ENCODE measurements at places on chromosomes 7 and 10. TPM values are rescaled to one million over a fixed set of nuclear protein-coding genes. Genes with fewer than 3 reads are reported as not detected.

Gene ADARB2
- total RNA-seq: 2.5 TPM

- H3K36me3 ChIP-seq: no peaks in the 10 kb centered on the region
- no peaks in the 10 kb centered on the region for H3K4me1 ChIP-seq
- no peak overlapping the region for H3K27ac ChIP-seq
- no peak overlapping the region for H3K4me3 ChIP-seq
- no peaks in the 10 kb centered on the region for H3K27me3 ChIP-seq
These were observed 130.4 kb upstream of the BMPER start for GRCh38 chr7:33774762-33775523.

DNA sequence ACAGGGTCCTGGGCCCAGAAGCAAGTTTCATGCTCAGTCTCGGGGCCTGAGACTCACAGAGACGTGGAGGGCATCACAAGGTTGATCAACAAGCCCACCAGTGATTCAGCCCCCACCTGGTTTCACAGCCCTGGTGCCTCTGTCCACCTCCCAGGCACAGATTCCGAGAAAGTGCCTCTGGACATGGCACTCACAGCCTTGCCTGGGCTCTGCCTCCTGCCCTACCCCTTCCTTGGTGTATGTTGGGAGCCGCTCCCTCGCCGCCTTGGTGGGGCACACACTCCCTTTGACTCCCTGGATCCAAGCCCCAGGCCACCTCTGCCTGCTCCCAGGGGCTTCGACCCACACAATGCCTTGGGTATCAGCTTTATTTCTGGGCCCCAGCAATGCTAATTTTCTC, 200.8 kb upstream of the PPP2R2D start:
- no peaks in the 10 kb centered on the region for H3K36me3 ChIP-seq
- H3K27me3 ChIP-seq: peaks cover 5% of the 10 kb centered on the region
- H3K4me1 ChIP-seq: no peaks in the 10 kb centered on the region
- no peak overlapping the region for H3K27ac ChIP-seq
- no peak overlapping the region for H3K4me3 ChIP-seq

Gene CTAGE4
- total RNA-seq: not detected

DNA sequence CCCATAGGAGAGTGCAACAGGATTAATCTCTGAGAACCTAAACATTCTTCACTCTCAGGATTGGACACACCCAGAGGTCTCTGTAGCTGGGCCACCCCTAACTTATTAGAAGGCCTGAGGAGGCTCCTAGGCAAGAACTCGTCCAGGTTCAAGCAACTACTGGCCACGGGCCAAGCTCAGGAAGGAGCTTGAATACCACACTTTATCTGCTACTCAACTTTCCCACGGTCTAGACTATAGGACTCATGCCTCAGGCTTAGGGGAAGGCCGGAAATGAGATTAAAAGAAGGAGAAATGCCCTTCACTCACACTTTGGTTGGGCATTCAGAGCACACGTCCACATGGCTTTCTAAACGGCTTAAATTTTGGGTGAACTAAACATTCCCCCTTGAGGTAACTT, 142.8 kb upstream of the PHYHIPL start:
- peaks cover 4% of the 10 kb centered on the region for H3K4me1 ChIP-seq
- DNase-seq: no peak
- no peak overlapping the region for H3K27ac ChIP-seq

Gene ABLIM1
- total RNA-seq: 145 TPM

- no peaks in the 10 kb centered on the region for H3K4me1 ChIP-seq
- H3K36me3 ChIP-seq: no peaks in the 10 kb centered on the region
- H3K27me3 ChIP-seq: no peaks in the 10 kb centered on the region
- H3K4me3 ChIP-seq: no peak overlapping the region
- no peak for DNase-seq
These were observed 267.7 kb downstream of the MALRD1 start for GRCh38 chr10:19316204-19316870.

Gene XRCC2
- 0.45 TPM for total RNA-seq

Gene GRID2IP
- not detected for total RNA-seq

DNA sequence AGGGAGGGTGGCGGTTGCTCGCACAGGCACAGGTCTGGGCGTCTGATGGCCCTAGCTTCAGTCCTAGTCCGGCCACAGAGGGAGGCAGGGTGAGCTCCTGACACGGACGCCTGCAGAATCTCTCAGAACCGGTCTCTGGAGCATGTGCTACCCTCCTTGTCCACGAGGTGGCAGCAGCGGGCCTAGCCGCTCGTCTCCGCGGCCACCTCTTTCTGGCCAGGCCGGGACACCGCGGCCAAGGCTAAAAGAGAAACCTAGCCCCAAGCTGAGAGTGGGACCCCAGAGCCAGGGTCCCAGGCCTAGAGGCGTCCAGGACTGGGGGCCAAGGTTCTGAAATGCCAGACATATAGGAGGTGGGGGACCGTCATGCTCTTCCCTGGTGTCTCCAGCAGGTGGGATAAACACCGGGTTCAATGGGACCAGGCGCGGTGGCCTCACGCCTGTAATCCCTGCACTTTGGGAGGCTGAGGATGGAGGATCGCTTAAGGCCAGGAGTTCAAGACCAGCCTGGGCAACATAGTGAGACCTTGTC, 3.2 kb upstream of the LAT2 start:
- H3K4me3 ChIP-seq: peak overlapping the region; percentile 44
- H3K27me3 ChIP-seq: no peaks in the 10 kb centered on the region
- peak; percentile 97 for DNase-seq
- H3K4me1 ChIP-seq: peaks cover 29% of the 10 kb centered on the region
- H3K27ac ChIP-seq: no peak overlapping the region

DNA sequence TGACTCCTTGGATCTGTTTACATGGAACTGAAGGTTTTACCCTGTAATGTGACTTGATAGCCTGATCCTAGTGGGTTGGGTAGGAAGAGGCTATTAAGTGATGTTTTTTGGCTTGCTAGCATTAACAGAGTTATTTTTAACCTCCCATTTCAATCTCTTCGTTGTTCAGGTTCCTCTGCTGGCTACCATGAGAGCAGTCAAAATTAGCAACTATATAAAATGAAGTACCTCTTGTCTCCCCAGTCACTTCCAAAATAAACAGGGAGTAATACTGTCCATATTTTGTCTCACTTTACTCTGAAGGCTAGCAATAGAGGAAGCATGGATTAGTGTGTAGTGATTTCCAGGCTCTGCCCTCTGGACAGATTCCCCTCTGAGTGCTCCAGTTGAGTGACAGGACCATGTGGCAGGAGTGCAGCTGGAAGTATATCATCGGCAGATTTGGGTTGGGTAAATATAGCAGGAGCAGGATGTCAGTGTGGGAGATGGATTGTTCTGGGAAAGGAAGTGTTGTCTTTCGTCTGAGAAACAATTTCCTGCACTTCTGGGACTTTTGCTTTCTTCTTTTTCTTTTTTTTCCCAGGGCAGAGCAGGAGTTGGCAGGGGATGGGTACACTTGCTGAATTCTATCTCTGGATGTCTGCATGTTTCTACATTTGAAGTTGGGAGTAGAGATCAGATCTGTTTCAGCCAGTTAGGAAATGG, 35.2 kb downstream of the GBF1 start:
- peaks cover 20% of the 10 kb centered on the region for H3K4me1 ChIP-seq
- peaks cover 5% of the 10 kb centered on the region for H3K36me3 ChIP-seq
- DNase-seq: no peak
- H3K27ac ChIP-seq: peak overlapping the region; percentile 44

DNA sequence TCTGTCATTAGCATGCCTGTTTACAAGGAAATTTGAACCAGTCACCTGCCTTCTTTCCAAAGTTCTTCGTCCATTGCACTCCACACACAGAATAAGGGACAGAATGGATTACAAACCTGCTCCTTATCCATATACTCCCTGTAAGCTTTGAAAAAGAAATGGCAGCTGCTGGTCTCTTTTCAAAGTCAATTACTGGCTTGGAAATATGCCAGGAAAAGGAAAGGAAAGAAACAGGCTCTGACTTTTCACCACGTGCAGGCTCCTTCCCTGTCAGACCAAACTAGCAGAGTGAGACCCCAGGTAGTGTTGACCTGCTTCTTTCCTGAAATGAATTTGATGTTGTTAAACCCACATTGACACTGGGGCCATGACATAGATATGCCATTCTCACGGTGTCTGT, 84.5 kb downstream of the LHFPL3 start:
- no peak for DNase-seq
- H3K4me3 ChIP-seq: no peak overlapping the region
- no peak overlapping the region for H3K27ac ChIP-seq
- H3K4me1 ChIP-seq: no peaks in the 10 kb centered on the region
- H3K36me3 ChIP-seq: no peaks in the 10 kb centered on the region
- H3K27me3 ChIP-seq: no peaks in the 10 kb centered on the region

Gene GRID1
- 1.3 TPM for total RNA-seq

GRCh38 chr10:6530211-6530840, 49.8 kb downstream of the PRKCQ start:
- H3K36me3 ChIP-seq: no peaks in the 10 kb centered on the region
- no peak overlapping the region for H3K4me3 ChIP-seq
- H3K27ac ChIP-seq: no peak overlapping the region
- DNase-seq: peak; percentile 91
- no peaks in the 10 kb centered on the region for H3K27me3 ChIP-seq

DNA sequence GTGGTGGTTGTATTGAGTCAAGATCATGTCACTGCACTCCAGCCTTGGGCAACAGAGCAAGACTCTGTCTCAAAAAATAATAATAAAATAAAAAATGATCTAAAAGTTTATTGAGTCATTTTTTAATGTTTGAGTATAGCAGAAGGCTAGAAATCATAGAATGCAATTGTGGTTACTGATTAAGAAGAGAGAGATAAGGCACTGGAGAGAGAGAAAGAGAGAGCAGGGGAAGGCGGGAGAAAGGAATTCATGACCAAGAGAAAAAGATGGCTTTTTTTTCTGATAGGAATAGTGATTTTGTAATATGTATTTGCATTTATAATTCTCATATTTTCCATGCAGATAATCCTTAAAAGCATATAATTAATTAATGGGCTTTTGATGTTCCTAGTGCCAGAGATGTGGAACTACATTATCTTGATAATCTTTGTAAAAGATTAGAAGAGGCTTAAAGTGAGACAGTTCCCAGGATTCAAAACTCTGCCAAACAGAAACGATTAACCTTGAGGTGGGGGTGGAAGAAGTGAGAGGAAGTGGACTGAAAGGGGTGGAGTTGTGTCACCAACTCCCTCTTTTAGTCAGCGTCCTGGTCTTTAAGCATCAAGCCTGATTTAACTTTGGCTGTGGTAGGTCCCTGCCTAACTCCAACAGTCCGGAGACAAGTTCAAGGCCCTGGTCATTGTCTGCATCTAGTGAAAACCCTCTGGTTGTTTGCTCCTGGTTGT, 76.2 kb downstream of the CHN2 start:
- no peak overlapping the region for H3K4me3 ChIP-seq
- DNase-seq: no peak

Gene PNLIPRP2
- total RNA-seq: not detected

- H3K27ac ChIP-seq: no peak overlapping the region
- no peak overlapping the region for H3K4me3 ChIP-seq
- DNase-seq: no peak
- H3K4me1 ChIP-seq: peaks cover 12% of the 10 kb centered on the region
- no peaks in the 10 kb centered on the region for H3K36me3 ChIP-seq
These were observed 70.0 kb downstream of the CHRM2 start for GRCh38 chr7:136938476-136938875.

Gene DDX50
- total RNA-seq: 33.0 TPM

DNA sequence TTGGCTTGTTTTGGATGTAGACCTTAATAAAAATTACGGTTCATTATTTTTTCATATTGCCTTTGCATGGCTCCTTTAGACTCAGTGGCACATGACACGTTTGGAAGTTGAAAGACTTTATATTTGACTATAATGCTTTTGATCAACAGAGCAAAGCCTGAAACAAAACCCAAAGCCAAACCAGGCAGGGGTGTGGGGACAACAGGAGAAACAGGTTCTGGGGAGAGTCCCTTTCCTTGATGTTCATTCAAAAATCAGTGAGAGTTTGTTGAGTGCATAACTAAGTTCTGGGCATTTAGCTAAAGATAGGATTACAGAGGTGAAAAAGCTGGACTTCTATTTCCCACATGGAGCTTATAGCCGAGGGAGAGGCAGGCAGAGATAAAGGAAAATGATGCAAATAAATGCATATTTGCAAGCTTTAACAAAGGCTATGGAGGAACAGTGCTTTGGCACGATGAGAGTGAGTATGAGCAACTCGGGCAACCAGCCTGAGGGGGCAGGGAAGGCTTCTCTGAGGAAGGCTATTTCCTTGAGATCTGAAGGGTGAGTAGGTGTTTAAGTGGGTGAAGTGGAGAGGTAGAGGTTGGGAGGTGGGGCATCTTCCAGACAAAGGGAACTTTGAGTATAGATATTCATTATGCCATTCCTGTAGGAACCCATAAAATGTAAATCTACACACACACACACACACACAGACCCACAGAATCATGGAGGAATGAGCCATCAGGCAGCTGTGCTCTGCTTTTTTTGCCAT, 34.5 kb upstream of the PDZD8 start:
- H3K27ac ChIP-seq: no peak overlapping the region
- H3K4me1 ChIP-seq: no peaks in the 10 kb centered on the region
- H3K4me3 ChIP-seq: no peak overlapping the region
- no peak for DNase-seq
- no peaks in the 10 kb centered on the region for H3K27me3 ChIP-seq

DNA sequence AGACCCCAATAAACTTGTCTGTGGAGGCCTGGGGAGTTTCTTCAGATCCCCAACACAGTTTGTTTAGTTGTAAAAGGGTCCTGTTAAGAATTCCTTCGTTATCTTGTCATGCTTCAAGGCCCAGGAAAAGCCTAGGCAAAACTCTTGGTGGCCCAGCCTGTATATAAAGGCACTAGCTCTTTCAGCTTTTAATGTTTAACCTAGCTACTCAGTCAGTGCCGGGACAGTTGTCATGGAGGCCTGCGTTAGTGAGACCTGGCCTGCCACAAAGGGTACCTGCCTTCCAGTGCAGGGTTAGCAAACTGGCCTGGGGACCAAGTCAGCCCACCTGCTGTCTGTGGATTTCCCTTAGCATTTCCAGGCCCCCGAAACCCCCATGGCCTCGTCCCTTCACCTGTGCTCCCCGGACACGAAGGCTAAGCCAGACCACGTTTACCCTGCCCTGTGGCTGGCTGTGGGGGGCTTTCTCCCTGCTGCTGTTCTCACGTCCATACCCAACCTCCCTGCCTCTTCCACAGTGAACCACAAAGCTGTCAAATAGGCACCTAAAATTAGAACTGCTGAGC, 96.9 kb upstream of the PPP2R2D start:
- no peak overlapping the region for H3K27ac ChIP-seq
- H3K27me3 ChIP-seq: peaks cover 7% of the 10 kb centered on the region

DNA sequence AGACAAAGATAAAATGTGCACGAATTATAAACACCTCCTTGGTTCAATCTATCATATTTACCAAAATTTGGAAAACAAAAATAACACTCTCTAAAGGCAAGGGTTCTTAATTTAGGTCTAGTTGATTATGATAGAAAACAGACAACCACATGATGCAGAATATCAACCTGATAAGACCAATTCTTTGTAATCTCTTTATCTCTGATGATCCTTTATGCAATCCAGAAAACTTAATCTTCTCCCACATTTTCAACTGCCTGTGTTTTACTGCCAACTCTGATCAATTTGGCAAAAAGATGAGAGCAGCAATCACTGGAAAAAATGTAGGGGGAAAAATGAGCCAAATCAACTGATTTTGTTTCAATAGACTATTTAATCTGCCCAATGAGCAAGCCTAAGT, 148.5 kb downstream of the LRRN3 start:
- no peak for DNase-seq
- peaks cover 7% of the 10 kb centered on the region for H3K4me1 ChIP-seq
- no peak overlapping the region for H3K27ac ChIP-seq
- no peaks in the 10 kb centered on the region for H3K27me3 ChIP-seq

All from esophagus muscularis mucosa (tissue), 4 donors.